ENCODE measurements at places on chromosomes 7 and 10.
A peak's percentile ranks its signal among the peaks of the same experiment; 100 is the strongest.

- no peak for DNase-seq
These were observed 47.6 kb downstream of the ABRAXAS2 start for GRCh38 chr10:124849111-124849773.

- no peak for DNase-seq
These were observed 120.4 kb upstream of the SDK1 start for GRCh38 chr7:3180604-3181003.

DNA sequence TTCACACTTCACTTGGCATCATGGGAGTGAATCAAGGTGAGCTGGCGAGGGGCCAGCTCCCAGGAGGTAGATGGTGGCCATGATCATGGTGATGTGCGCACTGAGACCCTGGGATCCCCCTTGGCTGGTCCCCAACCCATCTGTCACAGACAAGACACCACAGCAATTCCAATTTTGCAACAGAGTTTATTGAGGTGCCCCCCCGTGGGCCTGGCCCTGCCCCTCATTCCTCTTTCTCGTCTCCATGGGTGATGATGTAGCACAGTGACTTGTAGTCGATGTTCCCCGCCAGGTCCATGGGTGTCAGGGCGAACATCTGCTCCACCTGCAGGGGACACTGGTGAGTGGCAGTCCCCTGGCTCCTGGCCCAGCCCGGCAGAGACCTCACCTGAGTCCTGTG is 2.4 kb downstream of the MYL7 start:
- DNase-seq, result no peak

- peak; percentile 89 for DNase-seq
These were observed 2.2 kb downstream of the MAFK start for GRCh38 chr7:1532456-1533254.

DNA sequence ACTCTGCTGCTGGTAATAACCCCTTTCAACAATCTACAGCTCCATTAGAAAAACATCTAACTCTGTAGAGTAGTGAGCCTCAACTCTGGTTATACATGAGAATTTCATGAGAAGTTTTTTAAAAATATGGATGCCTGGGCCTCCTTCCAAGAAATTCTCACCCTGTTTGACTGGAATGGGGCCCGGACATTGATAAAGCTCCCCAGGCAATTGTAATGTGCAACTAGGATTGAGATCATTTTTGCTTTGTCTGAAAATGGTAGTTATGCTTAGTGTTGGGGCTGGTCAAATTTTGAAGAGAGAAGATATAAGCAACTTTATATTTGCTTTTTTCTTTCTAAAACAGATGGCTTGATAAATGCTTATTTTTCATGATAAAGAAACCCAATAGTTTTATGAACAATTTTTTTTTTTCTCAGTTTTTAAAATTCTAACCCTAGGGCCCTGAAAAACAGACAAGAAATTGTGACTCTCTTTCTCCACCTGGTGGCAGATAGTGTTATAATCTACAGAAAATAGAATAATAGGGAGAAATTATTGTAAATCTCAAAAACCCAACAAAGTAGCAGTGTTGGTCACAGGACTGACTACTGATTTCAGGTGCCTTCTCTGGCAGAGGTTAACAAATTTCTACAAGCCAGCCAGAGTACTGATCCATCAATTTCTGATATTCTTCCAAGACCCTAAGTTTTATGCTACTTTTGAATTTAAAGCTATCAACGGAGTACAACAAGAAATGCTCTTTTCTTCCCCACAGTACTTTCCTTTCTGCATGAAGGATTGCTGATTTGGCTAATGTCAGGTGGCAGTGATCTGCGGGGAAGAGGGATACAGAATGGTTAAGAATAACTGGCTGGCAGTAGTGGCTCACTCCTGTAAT is 174.8 kb downstream of the DKK1 start:
- peak; percentile 60 for DNase-seq

- no peak for DNase-seq
These were observed 33.6 kb downstream of the AOAH start for GRCh38 chr7:36690514-36691187.

GRCh38 chr10:98201760-98202159 is 66.2 kb downstream of the LOXL4 start:
- no peak for DNase-seq

DNA sequence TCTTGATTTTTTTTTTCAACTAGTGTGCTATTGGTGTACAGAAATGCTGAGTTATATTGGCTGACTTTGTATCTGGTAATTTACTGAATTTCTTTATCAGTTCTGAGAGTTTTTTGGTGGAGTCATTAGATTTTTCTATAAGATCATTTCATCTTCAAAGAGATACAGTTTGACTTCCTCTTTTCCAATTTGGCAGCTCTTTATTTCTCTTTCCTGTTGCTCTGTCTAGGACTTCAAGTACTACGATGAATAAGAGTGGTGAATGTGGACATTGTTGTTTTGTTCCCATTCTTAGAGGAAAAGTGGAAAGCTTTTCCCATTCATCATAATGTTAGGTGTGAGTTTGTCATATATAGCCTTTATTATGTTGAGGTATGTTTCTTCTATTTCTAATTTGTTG is 50.2 kb downstream of the LOXL4 start:
- no peak for DNase-seq

- no peak for DNase-seq
These were observed 24.5 kb downstream of the OGDH start for GRCh38 chr7:44630792-44631457.

DNA sequence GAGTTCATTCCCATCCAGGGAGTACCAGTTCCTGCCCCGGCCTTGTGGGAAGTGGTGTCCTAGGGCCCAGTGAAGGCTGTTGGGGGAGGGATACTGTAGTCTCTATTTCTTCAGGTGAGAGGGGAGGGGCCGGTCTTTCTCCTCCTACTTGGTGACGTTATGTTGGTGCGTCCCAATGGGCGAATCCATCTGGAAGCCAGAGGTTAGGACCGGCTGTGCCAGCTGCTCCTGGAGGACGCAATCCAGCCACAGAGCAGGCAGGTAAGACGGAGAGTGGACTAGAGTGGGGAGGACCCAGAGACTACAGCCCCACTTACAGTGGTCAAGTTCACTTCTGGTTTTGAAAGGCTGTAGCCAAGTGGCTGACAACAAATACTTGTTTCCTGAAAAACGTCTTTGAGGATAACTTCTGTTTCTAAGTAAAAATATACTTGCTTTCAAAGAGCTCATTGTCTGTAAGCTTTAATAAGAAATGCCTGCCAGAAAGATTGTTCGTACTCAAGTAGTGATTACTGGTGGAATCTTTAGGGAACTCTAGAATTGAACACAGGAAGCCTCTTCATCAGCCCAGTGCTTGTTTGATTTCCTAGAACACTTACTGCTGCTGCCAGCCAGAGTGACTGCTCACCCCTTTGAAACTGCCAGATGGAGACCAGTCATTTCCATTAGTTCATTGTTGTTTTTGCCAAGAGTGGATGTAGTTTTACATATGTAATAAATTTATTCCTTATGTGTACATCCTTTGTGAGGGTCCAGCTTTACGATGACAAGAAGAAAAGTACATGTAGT is 25.4 kb downstream of the RBM33 start:
- DNase-seq, result peak; percentile 15

DNA sequence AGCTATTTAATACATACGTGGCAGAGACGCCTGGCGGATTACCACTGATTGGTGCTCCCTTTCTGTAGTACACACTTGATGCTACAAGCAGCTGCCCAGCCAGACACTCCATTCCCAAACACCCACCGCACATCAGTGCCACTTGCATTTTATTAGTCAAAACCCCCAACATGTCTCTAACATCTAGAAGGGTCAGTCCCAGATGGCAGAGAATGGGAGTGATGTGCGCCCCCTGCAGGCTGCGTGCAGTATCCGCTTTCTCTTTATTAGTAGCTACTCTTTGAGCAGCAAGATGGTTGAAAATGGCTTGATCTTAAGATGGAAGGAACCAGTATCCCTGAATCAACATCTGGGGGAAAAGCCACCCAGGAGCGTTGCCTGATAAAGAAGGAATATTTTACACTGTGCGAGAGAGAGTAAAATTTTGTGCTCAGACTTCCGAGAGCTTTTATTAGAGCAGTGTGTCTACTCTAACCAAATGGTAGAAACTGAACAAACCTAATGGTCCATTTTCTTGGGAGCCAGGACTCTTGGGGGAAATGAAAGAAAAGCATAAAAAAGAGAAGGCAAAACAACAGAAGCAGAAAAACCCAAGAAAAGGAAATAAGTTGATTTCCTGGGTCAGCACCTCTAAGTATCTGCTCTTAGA is 78.3 kb downstream of the ST8SIA6 start:
- DNase-seq, result no peak

- DNase-seq, result no peak
These were observed 648 bp downstream of the HUS1 start for GRCh38 chr7:47978790-47979144.

- DNase-seq, result no peak
These were observed 78.9 kb downstream of the MKI67 start for GRCh38 chr10:128047351-128047750.

DNA sequence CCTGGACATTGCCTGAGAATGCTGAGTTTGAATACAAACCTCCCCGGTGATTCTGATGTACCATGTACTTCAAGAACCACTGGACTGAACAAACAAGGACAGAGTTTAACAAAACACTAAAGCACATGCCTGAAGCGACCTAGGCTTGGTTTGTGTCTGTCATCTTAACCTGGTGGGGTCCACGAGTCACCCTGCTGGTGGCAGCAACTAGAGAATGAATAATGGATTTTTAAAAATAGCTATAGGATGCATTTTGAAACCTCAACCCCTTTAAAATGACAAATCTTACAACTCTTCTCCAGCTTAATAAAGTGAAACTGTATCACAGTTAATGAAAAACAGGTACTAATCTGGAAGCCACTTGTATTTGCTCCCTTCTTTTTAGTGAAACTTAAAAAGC is 25.2 kb downstream of the CDHR3 start:
- DNase-seq, result no peak

DNA sequence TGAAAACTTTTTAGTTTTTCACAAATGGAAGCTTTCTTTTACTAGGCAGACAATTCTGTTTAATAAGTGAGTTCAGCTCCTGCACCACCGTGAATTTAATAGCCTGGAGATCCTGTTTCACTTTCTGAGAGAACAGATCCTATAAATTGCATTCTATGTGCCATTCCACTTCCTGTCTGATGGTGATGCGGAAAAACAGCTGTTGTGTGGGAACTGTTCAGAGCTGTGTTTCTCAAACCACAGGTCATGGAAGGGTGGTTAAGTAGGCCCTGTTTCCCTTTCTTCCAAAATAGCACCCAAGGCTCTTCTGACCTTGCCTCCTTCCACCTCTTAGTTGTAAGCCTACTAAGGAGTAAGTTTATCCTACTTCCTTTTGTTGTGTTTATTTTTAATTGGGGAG is 97.2 kb upstream of the DKK1 start:
- peak; percentile 28 for DNase-seq

- no peak for DNase-seq
These were observed 387.5 kb downstream of the RPS24 start for GRCh38 chr10:78420946-78421735.

DNA sequence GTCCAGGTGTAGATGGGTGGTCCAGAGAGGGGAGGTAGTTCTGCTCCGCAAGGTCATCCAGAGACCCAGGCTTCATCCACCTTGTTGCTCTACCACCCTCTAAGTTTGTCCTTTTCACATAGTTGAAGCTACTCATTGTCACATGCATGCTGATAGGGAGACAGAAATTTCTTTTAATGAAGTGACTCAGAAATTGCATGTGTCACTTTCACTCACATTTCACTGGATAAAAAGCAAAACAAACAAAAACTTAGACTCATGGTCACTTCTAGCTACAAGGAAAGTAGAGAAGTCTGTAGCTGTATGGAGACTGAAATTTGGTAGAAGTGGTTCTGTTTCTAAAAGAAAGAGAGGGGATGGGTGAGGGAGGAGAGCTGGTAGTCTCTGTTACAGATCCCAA is 161.9 kb downstream of the SORCS3 start:
- no peak for DNase-seq

DNA sequence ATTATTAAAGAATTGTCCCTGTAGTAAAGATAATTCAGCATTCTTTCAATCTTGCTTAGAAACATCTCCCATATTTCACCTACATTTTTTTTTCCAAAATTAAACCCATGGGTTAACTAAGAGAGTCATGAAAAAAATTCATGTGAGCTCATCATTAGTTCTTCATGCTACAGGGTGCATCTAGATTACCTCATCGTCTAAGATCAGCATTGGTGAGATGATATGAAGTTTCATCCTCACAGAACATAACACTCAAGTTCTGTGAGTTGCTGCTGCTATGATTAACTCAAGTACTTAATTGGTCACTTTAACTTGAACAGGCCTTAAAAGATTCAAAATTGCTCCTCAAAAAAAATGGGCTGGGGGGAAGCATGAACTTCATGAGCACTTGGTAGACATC is 50.0 kb downstream of the RAB11FIP2 start:
- DNase-seq, result no peak

GRCh38 chr7:16684935-16685334 is 39.0 kb downstream of the BZW2 start:
- DNase-seq, result no peak

DNA sequence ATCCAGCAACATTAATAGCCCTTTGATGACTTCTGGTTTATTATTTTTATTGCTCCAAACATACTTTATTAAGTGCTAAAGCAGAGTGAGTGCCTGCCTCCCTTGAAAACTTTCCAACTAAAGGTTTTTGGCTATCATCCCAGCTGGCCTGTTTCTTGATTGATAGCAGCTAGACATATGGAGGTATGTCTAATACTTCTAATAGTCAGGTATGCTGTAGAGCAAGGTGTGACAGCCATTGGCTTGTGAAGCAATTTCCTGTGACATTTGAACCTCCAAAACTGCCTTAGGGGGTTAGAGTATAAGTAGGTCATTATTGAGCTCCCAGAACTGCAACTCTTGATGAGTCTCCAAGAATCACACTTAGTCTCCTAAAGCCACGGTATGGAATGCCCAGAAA is 55.8 kb downstream of the LOXL4 start:
- no peak for DNase-seq

DNA sequence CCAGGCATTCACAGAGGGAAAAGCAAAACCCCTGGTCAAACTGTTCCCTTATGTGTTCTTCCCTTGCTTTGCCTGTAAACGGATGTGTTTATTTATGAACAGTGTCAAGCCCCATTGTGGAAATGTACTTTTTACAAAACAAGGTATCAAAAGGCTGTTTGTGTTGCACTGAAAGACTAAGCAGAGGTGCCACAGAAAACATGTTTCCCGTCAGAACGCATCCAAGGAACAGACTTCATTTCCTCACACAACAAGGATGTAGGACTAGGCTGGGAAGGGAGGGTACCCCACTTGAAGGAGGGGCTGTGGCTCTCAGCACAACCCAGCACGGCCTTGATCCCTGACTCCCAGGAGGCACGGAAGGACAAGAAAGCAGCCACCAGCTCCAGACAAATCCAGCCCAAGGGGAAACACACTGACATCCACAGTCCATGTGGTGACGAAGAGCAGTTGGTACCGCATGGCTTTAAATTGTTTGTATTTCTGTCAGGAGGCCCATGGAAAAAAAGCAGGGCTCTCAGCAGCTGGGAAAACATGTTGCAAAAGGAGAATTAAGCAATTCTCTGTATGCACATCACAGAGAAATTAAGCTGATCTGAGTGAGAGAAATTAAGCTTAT is 85.6 kb downstream of the RNF216 start:
- DNase-seq, result no peak

- DNase-seq, result peak; percentile 65
These were observed 58.4 kb downstream of the JCAD start for GRCh38 chr10:30000802-30001571.

GRCh38 chr7:70415179-70415972 is 716.6 kb upstream of the GALNT17 start:
- no peak for DNase-seq

- DNase-seq, result no peak
These were observed 59.3 kb downstream of the C7orf25 start for GRCh38 chr7:42852531-42852930.

- DNase-seq, result no peak
These were observed 30.8 kb upstream of the SH2B2 start for GRCh38 chr7:102255916-102256315.

- no peak for DNase-seq
These were observed 9.9 kb upstream of the NPVF start for GRCh38 chr7:25238066-25238725.

- DNase-seq, result no peak
These were observed 2.0 kb downstream of the DBNL start for GRCh38 chr7:44046321-44047061.
